GM04503 (cell line): ENCODE measurements at places on chromosomes 6 and 20.
A peak's percentile ranks its signal among the peaks of the same experiment; 100 is the strongest.

GRCh38 chr20:63434599-63435378 is 37.7 kb downstream of the KCNQ2 start:
- no peak for DNase-seq

DNA sequence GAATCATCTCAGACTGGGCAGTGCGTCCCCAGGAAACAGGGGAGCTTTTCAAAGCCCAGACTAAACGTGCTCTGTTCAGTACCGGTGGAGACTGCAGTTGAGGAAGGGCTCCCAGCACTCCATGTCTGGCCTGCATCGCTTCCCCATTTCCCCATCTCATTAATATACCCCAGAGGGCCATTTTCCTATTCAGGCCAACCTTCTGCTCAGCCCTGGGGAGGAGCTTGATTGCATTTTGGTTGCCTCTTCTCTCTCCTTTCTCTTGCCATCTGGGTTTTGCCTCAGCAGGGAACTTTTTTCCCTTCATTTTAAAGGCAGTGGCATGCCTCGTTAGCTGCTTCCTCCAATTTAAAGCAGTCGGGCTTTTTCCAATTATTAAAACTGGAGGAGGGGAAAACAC is 394.3 kb upstream of the SOX4 start:
- DNase-seq, result no peak

- DNase-seq, result no peak
Measured at GRCh38 chr6:151998784-151999183, 191.3 kb downstream of the ESR1 start.

DNA sequence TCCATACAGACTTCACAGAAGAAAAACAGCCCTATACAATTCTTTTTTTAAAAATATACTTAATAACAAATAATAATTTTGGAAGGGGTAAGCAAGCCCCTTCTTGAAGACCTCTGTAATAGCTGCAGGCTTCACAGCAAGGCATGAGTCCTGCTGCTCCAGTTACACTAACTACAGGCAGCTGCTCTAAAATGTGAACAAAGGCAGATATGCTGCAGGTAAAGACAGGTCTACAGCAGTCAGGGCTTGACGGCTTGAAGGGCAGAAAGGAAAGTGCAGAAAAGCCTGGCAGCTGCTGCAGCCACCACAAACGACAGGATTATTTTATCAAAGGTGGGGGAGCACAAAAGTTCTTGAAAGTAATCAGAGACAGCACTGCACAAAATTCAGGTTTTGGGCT is 11.3 kb downstream of the FAXC start:
- no peak for DNase-seq

DNA sequence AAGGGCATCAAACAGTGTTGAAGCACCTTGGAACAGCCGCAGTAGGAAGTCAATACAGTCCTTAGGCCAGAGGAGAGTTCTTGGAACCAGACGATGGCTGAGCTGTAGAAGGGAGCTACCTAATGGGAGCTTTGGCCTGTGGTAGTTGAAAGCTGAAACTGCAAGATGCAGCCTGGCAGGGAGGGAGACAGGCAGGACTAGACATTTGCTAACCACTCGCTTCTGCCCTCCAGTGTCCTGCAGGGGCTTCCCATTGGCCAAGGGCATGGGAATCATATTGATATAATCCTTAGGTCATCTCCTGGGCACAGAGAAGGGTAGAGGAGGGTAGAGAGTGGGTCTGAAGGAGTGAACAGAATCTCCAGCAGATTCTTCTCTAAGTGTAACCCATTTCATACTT is 60.4 kb downstream of the TPD52L1 start:
- no peak for DNase-seq

GRCh38 chr6:13065581-13065980 is 262.8 kb downstream of the TBC1D7 start:
- DNase-seq, result no peak

DNA sequence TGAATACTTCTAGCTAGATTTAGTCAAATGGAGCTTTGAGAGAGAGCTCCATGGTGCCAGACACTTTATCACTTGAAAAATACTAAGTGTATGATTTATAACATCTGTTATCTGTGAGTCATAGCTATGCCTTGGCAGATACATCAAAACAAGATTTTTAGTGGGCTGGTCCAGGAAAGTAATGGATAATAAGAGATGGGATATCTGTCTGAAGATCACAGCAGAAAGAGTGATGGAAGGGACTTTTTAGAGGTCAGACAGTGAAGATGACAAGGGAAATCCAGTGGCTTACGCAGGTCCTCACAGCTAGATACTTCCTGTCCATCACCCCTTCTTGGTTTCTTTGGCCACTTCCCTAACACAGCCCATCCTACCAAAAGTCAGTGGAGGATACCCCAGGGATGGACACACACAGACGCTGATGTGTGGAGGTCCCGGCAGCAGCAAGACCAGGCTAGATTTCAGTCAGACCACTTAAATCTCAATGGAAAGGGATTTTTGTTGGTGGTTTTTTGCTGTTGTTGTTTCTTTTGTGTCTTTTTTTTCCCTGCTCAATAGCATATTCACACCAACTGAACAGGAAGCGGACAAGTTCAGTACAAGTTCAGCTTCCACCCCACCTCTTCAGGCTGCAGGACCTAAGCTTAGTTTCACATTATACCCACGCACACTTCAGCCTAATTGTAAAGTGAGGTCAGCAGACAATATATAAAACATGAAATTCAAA is 209.3 kb downstream of the ALDH8A1 start:
- DNase-seq, result no peak

DNA sequence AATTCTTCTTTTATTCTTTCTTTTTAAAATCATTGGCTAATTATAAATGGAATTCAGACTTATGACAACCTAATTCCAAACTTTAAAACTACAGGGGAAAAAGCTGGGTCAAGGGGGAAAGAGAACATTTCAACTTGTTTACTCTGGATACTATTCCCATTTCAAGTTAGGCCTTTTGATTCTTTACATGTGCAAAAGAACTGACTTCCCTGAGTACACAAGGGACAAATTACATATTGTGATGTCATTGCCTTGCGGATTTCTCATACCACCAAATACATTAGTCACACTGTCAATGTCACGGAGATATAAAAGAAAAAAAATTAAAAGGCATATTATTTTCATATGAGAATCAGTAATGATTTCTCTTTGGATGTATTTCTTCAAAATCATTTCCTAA is 96.5 kb upstream of the TBX18 start:
- DNase-seq, result no peak

DNA sequence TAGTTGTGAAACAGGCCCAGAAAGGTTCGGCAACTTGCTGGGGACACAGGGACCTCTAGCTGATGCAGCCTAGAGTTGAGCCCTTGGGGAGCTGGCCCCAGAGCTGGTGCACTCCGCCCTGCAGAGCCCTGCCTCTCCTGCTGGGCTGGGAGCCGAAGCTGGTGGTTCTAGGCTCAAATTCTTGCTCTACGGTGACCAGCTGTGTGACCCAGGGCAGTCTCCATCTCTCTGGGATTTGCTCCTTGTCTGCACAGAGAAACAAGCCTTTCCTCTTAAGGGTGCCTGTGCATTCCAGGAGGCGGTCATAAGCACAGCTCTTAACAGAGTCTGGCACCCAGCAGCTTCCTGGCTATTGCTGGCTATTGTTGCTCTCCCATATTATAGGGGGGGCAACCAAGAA is 47.4 kb downstream of the RBM38 start:
- DNase-seq, result no peak

DNA sequence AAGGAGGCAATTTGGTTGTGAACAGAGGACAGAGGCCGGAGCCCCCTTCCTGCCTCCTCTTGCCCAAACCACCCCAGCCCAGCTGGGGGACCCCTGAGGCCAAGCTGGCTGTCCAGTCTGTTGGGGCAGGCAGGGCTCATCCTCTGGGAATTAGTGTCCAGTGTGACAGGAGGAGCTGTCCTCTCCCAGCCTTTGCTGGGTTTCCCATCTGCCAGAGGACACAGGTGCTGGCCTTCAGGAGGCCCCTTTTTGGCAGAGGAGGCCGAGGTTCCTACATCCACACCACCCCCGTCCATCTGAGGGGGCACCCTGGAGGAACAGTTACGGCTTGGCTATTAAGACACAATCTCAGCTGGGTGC is 44.7 kb upstream of the MDGA1 start:
- DNase-seq, result no peak

DNA sequence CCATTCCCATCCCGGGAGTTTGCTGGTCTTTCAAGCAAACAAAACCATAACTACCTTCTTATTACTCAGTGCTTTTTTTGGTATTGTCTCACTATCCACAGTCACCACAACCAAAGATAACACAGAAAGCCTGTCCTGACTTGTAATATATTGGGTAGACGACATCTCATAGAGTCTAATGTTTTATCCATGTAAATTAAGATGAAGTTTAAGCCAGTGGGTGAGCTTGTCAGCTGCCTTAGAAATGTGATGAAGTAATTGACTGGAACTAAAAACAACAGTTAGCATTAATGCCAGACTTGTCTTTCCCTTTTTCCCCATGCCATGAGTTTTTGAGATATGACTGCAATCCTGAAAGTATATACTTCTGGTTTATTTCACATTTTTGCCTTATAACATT is 282.7 kb upstream of the PRDM1 start:
- DNase-seq, result no peak

DNA sequence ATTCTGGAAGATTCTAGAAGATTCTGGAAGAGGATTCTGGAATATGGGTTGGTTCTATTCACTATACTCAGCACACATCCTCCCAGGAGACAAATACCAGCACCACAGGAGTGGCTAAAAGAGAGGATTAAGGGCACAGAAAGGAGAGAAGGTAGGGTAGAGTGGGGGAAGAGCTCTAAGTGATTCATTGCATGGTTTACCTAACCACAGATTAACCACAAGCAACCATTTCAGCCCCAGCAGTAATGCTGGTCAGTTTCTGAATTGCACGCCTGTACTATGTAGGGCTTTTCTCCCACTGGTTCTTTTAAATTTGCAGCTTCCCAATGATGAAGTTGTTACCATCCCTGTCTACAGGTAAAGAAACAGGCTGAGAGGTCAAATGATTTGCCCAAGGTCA is 192.7 kb upstream of the PMEPA1 start:
- DNase-seq, result peak; percentile 42

- DNase-seq, result no peak
Measured at GRCh38 chr6:53377793-53378192, 29.0 kb upstream of the ELOVL5 start.

DNA sequence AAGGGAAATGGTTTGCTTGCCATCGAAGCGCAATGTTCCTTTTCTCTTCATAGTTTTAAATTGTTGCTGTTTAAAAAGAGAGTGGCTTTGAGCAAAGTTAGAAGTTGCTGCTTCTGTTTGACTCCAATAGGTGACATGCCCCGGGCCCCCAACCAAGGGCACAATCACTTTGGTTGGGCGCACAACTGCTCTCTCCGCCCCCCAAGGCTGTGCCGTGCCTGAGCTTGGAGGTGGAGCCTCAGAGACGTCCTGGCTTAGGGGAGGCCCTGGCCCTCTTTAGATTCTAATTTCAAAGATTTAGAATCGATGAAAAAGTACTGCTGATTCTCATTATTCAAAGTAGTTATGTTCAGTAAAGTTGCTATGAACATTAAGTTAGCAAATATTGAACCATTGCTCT is 725.9 kb downstream of the COL12A1 start:
- no peak for DNase-seq

- DNase-seq, result no peak
Measured at GRCh38 chr6:26387565-26387964, 4.7 kb downstream of the BTN2A2 start.

DNA sequence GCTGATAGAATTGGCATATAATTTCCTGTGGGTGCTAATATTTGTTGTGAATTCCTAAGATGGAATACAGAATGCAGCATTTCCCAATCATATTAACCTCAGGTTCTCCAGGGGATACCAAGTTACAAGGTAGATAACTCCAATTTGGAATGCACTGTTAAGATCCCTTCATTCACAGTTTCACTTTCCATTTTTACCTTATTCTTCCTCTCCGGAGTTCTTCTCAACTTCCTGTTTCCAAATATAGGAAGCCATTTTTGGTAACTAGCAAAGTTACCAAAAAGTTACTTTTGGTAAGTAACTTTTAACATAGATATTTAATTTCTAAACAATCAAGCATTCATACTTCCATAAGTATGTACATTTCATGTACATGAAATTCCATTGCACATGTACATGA is 63.5 kb upstream of the PHACTR2 start:
- DNase-seq, result no peak

DNA sequence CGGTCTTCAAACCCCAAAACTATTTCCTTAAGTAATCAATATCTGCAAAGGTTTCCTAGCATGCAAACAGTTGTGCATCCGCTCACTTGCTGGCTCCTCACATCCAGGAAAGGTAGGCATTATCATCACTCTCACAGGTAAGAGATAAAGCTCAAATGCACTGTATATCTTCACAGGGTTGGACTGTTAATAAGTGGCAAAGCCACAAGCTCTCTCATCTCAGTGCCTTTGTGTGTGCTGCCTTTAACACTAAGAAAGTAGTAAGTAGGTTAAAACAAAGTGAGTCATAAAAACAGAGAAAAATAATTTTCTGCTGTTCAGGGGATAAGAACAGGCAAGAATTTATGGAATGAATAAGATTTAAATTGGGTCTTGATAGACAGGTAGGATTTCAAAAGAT is 21.3 kb downstream of the MAN1A1 start:
- no peak for DNase-seq

- no peak for DNase-seq
Measured at GRCh38 chr20:7950387-7950786, 10.1 kb upstream of the HAO1 start.

- DNase-seq, result no peak
Measured at GRCh38 chr6:84035484-84035883, 1.9 kb downstream of the MRAP2 start.
